ENCODE measurements at places on chromosomes 2 and 18.

DNA sequence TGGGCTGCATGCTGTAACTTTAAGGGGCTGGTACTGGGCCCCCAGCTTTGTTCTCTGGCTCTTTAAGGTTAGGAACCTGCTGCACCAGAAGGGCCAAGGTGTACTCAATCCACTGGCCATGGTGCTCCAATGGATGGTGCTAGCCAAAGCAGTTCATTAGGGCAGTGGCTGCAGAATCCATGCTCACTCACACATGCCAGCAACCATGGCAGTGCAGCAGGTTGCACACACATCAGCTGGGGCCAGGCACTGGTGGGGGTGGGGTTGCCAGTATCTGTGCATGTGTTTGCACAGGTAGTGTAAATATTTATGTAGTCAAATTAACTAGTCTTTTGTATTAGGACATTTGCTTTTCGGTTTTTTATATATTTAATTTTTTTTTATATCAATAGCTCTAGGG is 228.3 kb upstream of the EPC2 start:
- no peak for DNase-seq

GRCh38 chr18:48923746-48924629 is 26.8 kb downstream of the SMAD7 start:
- no peak for DNase-seq

DNA sequence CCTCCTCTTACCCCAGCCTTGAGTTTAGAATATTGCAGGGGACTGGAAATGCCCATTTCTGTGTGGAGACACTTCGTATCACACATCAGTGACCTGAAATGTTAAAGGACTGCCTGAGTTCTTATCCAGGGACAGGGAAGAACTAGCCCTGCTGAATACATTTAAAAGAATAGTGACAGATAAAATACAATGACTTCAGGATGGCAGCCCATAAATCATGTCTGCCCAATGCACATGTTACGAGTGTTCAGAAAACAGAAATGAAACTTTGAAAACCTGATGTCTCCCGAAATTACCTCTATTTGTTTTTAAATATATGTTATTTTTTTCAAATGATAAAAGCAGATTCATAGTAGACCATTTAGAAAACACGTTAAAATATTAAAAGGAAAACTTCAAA is 22.3 kb upstream of the RAB12 start:
- DNase-seq: no peak

- DNase-seq: no peak
These were observed 234.7 kb downstream of the ZNF407 start for GRCh38 chr18:74832381-74832780.

DNA sequence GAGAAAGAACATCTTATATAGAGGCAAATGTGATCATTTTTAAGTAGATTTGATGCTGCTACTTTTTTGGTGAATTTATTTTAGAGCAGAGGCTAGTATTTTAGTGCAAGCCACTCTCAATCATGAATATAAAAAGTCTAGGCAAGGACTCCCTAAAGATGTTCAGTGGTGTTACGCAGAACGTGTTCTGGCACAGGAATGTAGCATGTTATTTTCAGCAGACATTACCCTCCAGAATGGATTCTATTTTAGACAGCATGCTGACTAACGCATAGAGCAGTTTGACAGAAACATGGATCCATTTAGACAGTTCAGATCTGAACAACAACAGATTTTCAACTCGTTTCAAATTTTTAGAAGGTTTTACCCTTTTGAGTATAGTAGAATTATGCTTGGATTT is 54.1 kb downstream of the DSC3 start:
- DNase-seq: no peak

DNA sequence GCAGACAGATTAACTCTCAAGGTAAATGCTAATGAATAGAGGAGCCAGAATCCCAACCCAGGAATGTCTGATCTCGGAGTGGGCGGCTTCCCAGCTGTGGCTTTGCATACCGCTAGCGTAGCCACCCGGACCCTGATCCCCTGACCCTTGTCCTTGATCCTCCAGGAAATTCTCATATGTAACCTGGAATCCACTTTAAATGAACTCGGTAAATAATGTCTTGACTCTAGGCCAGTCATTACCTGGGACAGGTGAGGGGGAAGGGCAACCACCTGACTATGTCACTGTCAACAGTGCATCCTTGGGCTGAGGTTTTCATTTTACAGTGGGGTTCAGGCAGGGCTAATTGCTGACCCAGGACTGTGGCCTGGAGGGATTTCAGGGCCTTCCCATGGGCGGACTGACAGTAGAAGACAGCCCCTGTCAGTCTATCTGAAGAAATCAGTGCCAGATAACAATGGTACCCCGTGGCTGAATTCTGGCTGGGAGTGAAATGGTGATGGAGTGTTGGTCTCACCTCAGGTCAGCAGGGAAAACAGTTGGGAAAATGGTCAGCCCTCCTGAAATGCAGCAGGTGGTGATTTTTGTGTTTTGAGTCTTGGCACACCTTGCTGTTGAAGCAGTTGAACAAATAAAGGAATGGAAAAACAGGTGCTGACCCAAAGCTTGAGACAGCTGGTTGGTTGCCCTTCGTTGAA is 9.6 kb downstream of the ACKR3 start:
- no peak for DNase-seq

- no peak for DNase-seq
These were observed 49.9 kb upstream of the EML6 start for GRCh38 chr2:54673501-54673998.

DNA sequence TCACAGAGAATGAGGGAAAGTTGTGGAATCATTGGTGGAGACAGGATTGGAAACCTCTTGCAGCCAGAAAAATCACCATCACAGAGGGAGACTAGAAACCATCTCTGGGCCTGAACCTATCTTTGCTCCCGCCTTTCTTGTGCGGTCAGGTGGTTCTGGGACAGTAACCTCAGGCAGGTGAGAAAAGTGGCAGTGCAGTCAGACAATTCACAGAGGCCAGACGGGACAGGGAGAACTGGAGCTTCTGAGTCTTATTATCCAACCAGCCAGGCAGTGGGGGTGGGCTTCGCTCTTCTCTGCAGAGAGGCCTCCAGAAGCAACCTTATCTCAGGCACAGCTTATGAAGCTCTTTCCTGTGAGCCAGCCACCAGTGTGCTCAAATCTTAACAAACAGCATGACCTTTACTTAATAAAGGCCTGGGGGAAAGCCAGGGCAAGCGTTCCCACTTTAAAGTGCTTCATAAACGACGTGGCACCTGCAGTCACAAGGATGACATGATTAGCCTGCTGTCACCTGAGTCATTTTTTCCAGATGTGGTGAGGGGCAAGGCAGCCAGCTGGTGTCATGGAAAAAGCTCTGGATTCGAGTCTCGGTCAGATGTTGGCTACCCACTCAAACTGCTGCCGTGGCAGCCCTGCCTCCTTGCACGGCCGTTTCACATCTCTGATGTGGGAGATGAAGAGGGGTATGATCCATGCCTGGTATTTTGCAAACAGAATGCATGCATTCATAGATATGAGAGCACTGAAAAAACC is 109.7 kb downstream of the B3GNT2 start:
- DNase-seq: no peak

GRCh38 chr2:172804423-172804822 is 68.8 kb downstream of the RAPGEF4 start:
- DNase-seq: no peak

- no peak for DNase-seq
These were observed 24.1 kb downstream of the TFPI start for GRCh38 chr2:187529977-187530721.

GRCh38 chr18:37588289-37588688 is 22.7 kb upstream of the CELF4 start:
- no peak for DNase-seq

DNA sequence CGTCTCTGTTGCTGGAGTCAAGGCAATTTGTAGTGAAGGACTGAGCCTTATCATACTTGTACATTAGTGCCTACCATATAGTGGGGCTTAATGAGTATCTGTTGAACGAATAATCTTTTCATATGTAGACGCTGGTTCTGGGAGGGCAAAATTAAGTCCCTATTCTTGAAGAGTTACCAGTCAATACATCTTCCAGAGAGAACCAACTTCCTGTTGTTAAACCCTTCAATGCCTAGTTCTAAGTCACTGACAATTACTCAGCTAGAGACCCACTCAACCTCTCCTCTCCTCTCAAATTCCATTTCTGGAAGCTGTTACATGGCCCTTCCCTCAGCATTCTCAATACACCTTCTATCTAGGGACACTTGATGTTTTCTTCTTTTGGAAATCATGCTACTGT is 1.1 kb upstream of the MOB4 start:
- DNase-seq: no peak

- DNase-seq: no peak
These were observed 6.5 kb downstream of the NCAPH start for GRCh38 chr2:96342085-96342484.

- DNase-seq: no peak
These were observed 165.5 kb upstream of the HAAO start for GRCh38 chr2:42957861-42958301.

DNA sequence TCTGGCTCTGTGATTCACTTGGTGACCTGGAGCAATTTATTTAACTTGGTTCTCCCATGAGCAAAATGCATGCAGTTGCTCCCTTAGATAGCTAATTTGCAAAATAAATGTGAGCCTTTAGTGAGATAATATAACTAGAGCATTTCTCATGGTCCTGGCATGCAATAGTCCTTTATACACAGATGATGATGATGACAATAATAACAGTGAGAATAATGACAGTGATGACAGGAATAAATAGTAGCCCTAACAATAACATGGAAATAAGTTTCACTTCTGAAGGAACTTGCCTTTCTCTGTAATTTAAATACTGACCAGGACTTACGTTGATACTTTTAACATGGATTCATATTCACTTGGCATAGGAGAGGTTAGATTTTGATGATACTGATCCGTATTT is 49.2 kb downstream of the LPIN1 start:
- no peak for DNase-seq

DNA sequence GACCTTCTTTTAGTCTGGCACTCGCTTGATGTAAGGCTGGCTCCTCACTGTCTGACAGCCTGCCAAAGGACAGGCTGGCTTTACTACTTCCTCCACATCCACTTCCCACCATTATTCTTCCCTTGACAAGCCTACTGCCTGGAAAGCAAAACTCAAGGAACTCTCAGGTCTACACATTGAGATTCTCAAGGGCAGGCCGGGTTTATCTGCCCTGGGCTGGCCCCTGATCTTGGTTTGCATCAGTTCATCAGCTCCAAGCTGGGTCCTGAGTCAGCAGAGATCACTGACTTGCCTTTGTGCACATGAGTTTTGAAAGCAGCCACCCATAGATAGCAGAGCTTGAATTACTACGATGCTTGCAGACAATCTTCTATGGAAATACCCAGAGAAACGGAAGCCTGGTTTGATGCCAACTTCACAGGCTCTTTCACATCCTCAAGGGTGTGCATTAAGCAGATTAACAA is 53.9 kb downstream of the KCTD18 start:
- no peak for DNase-seq

DNA sequence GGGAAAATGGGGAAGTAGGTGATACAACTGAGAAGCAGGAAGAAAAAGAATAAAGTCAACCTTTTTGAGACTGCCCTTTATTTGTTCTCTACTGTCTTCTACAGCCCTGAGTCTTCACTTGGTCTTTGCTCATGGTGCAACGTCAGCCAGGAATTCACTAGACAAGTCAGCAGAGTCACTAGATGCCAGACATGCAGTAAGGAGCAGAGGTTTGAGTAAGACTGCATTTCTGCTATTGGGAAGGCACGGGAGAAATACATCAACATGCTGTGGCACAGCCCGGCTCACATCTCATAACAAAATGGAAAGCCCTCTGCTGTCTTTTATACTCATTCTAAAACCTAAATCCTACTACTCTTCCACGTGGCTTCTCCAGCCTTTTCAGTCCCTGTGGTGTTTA is 67.1 kb downstream of the PRELID3A start:
- DNase-seq: no peak

- DNase-seq: no peak
These were observed 11.2 kb downstream of the SLC66A3 start for GRCh38 chr2:11166476-11166875.

GRCh38 chr2:228986961-228987360 is 284.1 kb downstream of the PID1 start:
- DNase-seq: no peak

GRCh38 chr2:209624192-209624938 is 147.3 kb upstream of the UNC80 start:
- DNase-seq: no peak

GRCh38 chr2:11307764-11308415 is 36.5 kb downstream of the ROCK2 start:
- no peak for DNase-seq

DNA sequence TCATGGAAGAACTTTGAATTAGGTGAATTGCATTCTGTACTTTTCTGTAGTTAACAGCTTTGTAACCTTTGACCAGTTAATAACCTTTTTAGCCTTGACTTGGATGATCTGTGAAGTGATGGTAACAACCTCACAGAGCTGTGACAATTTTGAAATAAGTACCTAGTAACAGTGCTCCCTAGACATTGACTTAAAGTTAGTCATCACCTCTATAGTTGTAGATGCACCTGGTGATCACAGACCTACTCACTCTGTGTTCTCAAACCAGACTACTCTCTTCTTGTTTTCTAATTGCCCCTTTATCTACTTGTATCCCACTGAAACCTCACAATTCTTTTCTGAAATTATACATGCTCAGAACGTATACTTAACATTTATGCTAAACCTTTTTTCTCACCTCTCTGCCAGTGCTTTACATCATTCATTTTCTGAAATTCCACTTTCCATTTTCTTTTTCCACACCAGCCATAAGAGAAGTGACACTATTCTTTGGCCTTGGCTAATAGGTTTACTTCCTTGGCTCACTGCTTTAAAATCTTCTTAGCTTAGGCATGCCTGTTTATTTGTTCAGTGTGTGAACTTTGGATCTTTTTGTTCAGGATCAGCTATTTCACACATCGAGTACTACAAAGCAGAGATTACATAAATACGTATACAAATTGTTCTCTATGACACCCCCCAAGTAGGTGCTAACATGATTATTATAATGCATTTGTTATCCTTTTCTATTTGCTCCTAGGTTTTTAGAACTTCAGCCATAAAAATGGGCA is 9.3 kb downstream of the YPEL5 start:
- DNase-seq: no peak

DNA sequence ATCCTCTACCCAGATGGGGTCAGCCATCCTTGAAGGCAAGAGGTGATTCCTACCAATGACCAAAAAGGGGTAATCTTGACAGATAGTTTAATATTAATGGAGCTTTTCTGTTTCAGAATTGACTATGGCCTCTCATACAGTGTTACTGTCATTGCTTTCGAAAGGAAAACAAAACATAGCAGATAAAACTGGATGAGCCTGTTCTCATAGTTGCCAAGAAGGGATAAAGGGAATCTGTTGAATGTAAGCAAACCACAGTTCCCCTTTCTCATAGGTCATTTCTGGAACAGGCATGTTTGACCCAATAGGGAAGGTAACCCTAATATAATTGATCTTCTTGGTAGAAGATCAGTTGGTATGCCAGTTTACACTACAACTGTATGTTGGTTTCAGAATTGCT is 1.6 kb downstream of the RAB27B start:
- DNase-seq: no peak

DNA sequence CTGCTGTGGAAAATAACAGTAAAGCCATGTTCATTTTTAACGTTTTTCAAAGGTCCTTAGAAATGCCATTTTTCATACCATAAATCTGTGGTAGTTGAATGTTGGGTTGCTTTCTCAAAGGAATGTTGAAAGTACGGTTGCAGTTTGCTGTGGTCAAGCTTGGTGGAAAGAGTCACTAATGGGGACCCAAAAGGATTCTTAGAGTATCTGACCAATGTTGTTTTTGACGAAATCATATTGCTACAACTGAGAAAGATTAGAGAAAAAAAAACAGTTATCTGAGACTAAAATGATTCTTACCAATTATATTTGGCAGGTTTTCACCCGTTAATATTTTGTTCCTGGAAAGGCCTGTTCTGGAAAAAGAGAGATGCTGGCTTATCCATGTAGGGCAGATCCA is 439.5 kb upstream of the ETAA1 start:
- no peak for DNase-seq

- DNase-seq: no peak
These were observed 260.3 kb downstream of the AFF3 start for GRCh38 chr2:99881901-99882591.
